Neural crest cell (in vitro differentiated cells): ENCODE measurements at places on chromosomes 12 and 14.

GRCh38 chr12:110012137-110012536, 12.9 kb downstream of the ANKRD13A start:
- no peak for DNase-seq

DNA sequence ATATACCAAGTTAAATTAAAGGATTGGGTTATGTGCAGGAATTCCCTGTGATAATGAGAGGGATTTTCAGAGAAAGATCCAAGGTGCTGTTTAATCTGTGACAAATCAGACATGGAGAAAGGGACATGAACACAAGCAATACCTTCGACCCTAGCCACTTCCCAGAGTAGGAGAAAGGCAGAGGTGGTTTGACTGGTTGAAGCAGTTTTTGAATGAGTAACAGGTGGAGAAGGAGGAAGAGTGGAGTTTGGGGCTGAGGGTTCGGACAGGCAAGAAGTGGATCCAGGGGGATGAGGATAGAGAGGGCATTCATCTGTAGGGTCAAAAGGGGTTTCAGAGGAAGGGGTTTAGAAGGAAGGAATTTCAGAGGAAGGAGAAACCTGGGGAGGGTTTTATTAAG, 27.4 kb upstream of the A2M start:
- no peak for DNase-seq

DNA sequence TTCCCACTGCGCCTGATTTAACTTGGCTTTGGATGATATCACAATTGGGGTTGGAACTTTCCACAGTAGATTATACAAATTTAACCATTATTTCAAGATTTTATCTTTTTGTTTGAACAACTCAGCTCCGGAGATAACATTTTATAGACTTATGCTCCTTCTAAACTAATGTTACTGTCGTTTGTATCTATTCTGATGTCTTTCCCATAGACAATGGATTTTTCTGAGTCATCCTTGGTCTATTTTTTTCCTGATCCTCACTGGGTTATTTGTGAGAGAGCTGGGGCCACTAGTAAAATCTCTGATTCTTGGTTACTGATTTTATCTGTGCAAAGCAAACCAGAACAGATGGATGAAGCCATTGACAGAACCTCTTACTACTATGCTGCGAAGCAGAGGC, 175.1 kb downstream of the SLC38A4 start:
- DNase-seq = no peak

- DNase-seq = no peak
These were observed 32.7 kb upstream of the FAR2 start for GRCh38 chr12:29116414-29116813.

DNA sequence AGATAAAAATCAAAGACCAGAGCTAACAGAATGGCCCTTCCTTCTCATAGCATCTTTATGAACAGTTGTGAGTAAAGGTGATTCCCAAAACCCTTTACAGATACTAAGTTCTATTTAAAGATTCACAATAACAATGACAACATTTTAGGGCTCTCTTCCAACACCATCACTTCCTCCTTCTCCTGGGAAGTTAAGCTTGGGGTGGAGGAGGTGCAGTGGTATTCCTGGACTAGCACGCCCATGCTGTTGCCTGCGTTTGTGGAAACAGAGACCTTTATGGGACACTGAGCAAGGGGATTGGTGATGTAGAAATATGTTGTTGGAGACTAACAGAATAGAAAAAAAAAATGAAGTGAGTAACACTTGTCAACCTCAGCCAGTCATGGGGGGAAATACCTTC, 22.5 kb downstream of the SYNE2 start:
- no peak for DNase-seq

- DNase-seq = no peak
These were observed 21.1 kb downstream of the PLEKHD1 start for GRCh38 chr14:69505338-69506240.

- DNase-seq = no peak
These were observed 326.1 kb downstream of the PDZRN4 start for GRCh38 chr12:41514021-41514777.

DNA sequence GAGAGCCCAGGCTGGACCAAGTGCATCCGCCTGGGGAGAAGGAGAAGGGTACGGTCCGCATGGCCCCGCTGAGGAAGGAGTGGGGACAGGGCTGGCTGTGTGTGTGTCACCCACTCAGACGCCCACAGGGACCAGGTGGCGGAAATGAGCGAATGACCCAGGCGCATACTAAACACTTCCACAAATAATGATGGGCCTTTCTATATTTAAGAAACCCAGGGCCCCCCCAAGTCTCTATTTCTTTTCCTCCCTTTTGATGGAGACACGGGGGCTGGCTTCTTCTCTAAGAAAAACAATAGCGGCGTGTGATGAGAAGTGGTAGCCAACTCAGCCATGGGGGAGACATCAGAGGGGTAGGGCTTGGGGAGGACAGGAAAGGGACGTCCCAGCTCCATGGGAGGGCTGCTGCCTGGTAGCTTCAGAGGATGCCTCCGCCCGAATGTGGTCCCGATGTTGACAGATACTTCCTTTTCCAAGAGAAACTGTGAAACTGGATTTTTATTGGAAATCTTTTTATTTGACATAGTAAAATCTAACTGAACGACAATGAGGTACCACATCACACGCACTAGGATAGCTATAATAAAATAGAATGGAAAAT, 6.3 kb upstream of the MAP1LC3B2 start:
- no peak for DNase-seq

GRCh38 chr12:123151457-123152454, 866 bp upstream of the PITPNM2 start:
- no peak for DNase-seq

- DNase-seq = no peak
These were observed 497.4 kb downstream of the NPAS3 start for GRCh38 chr14:33435911-33436689.

- no peak for DNase-seq
These were observed 29.1 kb upstream of the CDKL1 start for GRCh38 chr14:50425816-50426215.

DNA sequence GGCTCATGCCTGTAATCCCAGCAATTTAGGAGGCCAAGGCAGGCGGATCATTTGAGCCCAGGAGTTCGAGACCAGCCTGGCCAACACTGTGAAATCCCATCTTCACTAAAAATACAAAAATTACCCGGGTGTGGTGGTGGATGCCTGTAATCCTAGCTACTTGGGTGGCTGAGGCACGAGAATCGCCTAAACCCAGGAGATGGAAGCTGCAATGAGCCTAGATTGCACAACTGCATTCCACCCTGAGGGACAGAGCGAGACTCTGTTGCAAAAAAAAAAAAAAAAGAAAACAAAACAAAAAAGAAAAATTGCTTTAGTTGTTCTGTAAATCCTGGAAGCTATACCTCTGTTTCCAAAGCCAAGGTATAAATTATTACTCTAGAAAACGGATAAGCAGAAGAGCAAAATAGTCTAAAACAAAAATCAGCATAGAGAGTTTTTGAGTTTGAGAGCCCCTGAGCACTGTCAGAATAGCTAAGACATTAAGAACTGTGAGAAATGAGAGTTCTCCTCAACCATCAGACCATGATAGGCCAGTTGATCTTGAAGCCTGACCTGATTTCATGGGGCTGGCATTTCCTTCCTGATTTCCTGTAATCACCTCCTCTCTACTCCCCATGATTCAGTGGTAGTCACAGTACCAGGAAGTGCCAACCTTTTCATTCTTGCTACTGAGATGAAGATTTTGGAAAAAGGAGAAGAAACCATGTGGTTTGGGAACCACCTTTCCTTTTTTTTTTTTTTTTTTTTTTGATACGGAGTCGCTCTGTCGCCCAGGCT, 31.7 kb downstream of the ATP2A2 start:
- DNase-seq = no peak

- DNase-seq = no peak
These were observed 232.6 kb upstream of the TBX3 start for GRCh38 chr12:114916541-114916940.

DNA sequence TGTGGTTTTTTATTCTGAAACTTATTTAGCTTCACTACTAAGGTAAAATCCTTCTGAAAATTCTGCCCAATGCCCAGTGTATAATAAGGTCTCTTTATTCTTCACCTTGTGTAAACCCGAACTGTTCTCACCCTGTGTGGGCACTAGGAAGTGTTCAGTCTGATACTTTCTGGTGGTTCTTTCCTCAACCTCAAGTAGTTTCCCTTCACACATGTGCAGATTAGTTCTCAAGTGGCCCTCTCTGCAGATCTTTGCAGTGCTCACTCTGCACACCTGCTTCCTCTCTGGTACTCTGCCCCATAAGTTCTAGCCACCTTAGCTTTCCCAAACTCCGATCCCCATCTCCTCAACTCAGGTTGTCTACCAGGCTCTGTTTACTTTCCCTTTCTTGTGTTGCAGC, 61.6 kb downstream of the RAD51B start:
- DNase-seq = no peak

DNA sequence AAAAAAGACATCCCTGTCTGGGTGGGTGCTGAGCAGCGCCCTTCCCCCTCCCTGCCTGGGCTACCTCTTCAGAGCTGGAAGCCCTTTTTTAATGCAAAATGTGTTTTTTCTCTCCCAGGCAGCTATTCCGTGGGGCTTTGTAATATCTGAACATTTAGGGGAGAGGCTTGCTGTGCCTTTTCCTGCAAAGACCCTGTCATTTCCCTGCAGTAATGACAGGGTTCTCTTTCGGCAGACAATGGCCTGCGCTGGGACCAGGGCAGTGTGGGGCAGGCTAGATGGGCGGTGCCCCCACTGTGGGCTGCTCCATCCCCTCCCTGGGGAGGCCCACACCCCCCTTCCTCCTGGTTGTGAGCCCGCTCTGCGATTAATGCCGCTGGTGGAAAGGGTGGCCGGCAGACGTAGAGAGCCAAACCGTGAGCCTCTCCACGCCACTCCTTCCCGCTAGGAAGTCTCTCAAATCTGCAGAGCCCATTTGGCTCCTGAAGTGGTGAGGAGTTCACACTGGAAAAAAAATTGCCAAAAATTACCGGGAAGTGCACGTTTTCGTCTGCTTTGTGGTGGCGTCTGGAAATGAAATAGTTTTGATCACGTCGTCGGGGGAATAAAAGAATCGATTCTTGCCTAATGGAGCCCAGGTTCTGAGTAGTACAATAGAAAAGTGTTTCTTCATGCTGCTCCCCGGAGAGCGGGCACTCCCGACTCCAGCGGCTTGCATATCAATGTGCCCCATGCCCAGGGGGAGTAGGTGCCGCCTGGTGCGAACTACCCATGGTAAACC, 31.5 kb downstream of the KIF26A start:
- no peak for DNase-seq

DNA sequence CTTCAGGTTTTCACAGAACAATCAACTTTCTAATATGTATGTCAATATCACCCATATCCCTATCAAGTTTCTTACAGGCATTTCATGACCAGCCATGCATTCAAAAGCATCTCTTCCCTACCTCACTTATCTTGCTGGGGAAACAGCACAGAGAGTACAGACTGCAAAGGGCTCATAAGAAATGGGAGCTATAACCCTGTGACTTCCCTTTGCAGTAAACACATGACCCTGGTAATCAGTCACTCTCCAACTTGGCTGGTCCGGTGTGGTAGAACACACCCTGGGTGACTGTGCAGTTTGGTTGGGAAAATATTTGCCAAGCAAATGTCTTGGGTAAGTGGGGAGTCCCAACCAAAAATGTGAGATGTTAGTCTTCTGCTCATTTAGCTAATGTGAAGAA, 49.4 kb upstream of the TMCC3 start:
- DNase-seq = no peak

DNA sequence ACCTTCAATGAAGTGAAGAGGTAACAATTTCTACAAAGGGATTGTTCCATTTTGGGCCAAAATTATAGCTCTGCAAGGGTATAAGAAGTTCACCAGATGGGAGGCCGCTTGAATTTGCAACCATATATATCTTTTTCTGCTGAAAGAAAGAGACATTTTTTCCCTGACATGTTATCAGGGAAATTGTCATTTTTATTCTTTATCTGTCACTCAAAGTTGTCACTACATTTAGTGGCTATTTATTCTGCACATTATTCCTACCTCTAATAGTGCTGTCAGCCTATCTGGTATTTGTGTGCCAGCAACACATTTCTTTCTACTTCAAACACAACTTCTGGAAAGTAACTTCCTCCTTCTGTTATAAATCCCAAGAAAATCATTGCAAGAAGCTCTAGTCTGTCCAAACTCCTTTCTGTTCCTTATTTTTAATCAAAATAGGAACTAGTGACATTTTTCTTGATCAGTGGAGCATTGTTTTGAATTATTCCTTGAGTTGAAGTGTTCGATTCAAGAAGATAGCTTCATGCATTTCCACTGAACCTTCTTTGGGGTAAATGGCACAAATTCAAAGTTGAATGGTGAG, 137.9 kb upstream of the ATP2B1 start:
- no peak for DNase-seq

DNA sequence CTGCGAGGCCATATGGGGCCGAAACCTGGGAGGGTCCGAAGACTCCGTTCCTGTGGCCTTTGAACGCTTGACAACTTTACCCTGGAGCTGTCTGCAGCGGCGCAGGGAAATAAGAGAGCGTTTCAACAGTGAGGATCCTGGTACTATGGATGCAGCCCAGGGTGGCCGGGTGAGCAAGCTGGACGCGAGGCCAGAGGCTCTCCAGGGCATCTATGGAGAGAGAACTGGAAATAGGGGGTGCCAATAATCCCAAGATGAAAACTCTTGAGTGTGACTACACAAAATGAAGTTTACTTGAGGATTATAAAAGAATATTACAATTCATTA, 1.1 kb upstream of the ABCC9 start:
- DNase-seq = no peak

- peak; percentile 14 for DNase-seq
These were observed 3.5 kb downstream of the AICDA start for GRCh38 chr12:8609061-8609570.

DNA sequence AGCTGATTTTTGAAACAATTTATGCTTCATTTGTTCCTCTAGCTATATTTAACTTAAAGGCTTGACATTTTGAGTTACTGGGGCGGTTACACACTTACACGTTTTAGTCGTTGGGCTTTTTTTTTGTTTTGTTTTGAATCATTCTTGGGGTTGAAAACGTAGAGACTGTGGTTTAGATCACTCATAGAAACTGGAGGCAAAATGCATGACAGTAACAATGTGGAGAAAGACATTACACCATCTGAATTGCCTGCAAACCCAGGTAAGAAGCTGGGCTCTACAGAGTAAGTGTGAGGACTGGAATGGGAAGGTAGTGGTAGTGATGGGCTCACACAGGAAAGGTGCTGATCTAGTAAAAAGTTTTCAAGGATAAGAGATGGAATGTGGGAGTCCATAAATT, at the start of gene CLEC2D:
Gene CLEC2D (plus strand): TSS at position 180 of the 400 bp plus-strand sequence. CDS start 22 bp downstream, at position 202.
- no peak for DNase-seq

DNA sequence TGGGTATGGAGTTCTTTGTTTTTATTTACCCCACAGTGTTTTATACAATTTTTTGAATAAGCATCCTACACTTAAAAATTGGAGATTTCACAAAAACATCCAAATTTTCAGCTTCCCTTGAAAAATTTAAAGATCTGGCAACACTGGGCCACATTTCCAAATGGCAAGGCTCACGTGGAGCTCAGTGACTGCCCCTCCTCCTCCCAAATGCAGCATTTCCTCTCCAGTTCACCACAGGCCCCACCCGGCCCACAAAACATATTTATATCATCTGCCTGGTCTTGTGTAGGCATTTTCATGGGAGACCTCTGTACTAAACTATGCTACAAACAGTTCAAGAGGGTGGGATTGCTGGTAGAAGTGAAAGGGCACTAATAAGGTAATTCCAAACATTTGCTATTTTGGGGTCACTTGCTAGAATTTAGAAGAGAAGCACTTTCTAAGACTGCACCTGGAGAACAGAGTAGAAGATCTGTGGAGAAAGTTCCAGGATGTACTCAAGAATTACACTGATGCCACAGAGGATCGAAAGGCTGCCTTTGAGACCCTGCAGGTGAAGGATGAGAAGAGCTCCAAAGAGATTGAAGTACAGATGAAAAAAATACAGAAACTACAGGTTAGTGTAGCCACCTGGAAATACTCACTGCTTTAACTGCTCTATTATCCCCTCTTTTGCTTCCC, 7.3 kb downstream of the FKBP11 start:
- no peak for DNase-seq
